ENCODE measurements at places on chromosomes 4 and X.
A peak's percentile ranks its signal among the peaks of the same experiment; 100 is the strongest.

DNA sequence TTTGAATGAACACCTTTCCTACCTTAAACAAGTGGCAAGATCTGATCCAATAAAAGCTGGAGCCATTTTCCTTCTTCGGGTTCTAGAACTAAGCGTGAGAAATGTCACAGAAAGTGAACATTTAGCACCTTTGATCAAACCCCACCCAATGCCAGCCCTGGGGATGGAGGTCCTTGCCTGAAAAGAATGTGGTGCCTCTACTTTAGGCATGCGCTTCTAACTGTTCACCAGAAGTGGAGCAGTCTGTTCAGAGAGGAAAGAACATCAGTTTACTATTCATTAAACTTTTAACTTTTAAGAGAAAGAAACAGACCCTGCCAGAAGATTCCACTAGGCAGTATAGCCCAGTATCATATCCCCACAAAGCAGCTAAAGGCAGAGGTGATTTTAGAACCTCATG, 75.9 kb downstream of the INTS12 start:
- no peaks in the 10 kb centered on the region for H3K27me3 ChIP-seq
- no peaks in the 10 kb centered on the region for H3K36me3 ChIP-seq
- H3K4me1 ChIP-seq, result peaks cover 13% of the 10 kb centered on the region
- H3K4me3 ChIP-seq, result no peak overlapping the region

- no peaks in the 10 kb centered on the region for H3K36me3 ChIP-seq
- no peak for DNase-seq
- H3K27ac ChIP-seq, result no peak overlapping the region
- H3K27me3 ChIP-seq, result no peaks in the 10 kb centered on the region
- H3K4me1 ChIP-seq, result no peaks in the 10 kb centered on the region
Measured at GRCh38 chr4:117908306-117909207, 125.7 kb upstream of the NDST3 start.

DNA sequence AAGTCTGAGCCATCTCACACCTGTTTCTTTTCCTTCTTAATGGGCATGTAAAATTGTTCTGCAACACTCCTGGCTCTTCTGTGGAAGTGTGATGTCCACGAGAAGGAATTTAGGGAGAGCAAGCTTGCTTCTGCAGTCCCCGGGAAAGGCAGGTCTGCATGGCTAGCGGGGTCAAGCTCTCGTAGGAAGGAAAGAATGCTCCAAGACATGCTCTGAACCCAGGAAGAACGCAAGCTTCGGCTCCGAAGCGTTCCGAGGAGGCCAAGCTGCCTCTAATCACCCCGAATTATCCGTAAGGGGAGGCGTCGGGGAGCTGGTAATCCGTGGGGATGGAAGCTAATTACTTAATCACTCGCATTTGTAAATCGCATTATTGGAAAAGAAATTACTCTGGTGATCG, 177.7 kb downstream of the CRLF2 start:
- no peaks in the 10 kb centered on the region for H3K27me3 ChIP-seq
- no peak overlapping the region for H3K4me3 ChIP-seq
- H3K4me1 ChIP-seq, result no peaks in the 10 kb centered on the region
- H3K27ac ChIP-seq, result no peak overlapping the region

- peak overlapping the region; percentile 84 for H3K4me3 ChIP-seq
- H3K27ac ChIP-seq, result no peak overlapping the region
- peak; percentile 23 for DNase-seq
Measured at GRCh38 chrX:150365051-150365989, 2.2 kb downstream of the MAMLD1 start.

- peak within 1 kb of the TSS; percentile 77 for H3K4me3 ChIP-seq
- no peaks in the 10 kb centered on the region for H3K27me3 ChIP-seq
- no peak for DNase-seq
- no peak within 1 kb of the TSS for H3K27ac ChIP-seq
- H3K36me3 ChIP-seq, result no peaks in the 10 kb centered on the region
- peaks cover 34% of the 10 kb centered on the region for H3K4me1 ChIP-seq
Measured at GRCh38 chrX:107448998-107449835, at the start of gene FRMPD3. TSS of gene FRMPD3 (plus strand) at chrX:107449652. CDS start at chrX:107526589, 76,937 bp downstream.

- H3K27ac ChIP-seq, result no peak overlapping the region
- DNase-seq, result no peak
- H3K36me3 ChIP-seq, result no peaks in the 10 kb centered on the region
- no peak overlapping the region for H3K4me3 ChIP-seq
- H3K4me1 ChIP-seq, result no peaks in the 10 kb centered on the region
Measured at GRCh38 chrX:68059469-68059868, 373.8 kb downstream of the OPHN1 start.

GRCh38 chr4:86741846-86742245, 107.3 kb downstream of the SLC10A6 start:
- H3K36me3 ChIP-seq, result no peaks in the 10 kb centered on the region
- no peak for DNase-seq
- H3K4me3 ChIP-seq, result no peak overlapping the region
- H3K4me1 ChIP-seq, result no peaks in the 10 kb centered on the region

DNA sequence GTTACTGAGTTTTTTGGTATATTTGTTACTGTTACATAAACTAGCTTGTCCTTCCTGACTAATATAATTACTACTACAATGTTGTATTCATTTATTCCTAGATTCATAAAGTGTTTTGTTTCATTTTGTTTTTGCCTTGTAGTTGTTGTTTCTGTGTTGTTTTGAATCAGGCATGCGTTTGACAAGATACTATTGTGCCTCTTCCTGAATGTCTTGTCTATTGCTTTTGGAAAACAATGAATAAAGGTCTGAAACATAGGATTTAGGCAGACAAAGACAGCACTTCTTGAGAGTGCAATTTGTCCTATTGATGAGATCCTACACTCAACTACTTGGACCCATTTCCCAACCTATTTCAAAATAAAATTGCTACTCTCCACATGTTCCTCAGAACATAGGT, 630.4 kb upstream of the BOD1L1 start:
- H3K36me3 ChIP-seq, result no peaks in the 10 kb centered on the region
- H3K4me3 ChIP-seq, result no peak overlapping the region
- H3K27ac ChIP-seq, result no peak overlapping the region
- DNase-seq, result no peak
- H3K27me3 ChIP-seq, result no peaks in the 10 kb centered on the region
- no peaks in the 10 kb centered on the region for H3K4me1 ChIP-seq

DNA sequence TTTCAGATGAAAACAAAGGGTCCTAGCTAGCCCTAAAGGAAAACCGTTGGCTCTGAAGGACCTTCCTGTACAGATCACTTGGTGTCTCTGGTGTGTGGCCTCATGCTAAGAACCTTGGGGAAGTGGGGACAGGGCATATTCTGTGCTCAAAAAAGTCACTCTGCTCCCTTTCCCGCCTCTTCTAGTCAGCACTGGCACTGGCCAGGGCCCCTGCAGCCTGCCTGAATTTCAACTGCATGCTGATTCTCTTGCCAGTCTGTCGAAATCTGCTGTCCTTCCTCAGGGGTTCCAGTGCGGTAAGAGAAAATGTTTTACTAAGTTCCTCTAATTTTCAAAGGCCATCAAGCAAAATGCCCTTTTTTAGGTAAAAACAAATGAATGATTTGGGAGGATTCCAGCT, 3.4 kb downstream of the CYBB start:
- H3K4me3 ChIP-seq, result peak overlapping the region; percentile 67
- no peaks in the 10 kb centered on the region for H3K27me3 ChIP-seq
- H3K36me3 ChIP-seq, result peaks cover 60% of the 10 kb centered on the region
- peak overlapping the region; percentile 83 for H3K27ac ChIP-seq
- H3K4me1 ChIP-seq, result peaks cover 70% of the 10 kb centered on the region
- DNase-seq, result no peak

DNA sequence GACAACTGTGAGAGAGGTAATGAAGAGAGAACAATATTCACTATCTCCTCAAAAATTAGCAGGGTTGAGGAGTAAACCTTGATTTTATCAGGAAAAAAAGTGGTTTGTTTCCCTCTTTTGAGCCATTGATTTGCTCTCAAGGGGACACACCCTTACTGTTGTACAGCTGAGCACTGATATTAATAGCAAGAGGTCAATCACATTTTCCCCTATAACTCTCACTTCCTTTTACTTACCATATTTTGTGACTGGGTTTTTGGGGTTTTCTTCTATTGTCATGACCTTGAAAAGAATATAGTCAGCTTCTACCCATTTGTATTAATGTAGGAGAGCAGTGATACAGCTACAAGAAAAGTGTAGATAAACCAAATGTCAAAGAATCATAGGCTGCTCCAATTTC, 70.2 kb upstream of the LONRF3 start:
- H3K36me3 ChIP-seq, result no peaks in the 10 kb centered on the region
- no peak for DNase-seq
- no peaks in the 10 kb centered on the region for H3K27me3 ChIP-seq
- peaks cover 46% of the 10 kb centered on the region for H3K4me1 ChIP-seq
- peak overlapping the region; percentile 31 for H3K27ac ChIP-seq
- peak overlapping the region; percentile 52 for H3K4me3 ChIP-seq

DNA sequence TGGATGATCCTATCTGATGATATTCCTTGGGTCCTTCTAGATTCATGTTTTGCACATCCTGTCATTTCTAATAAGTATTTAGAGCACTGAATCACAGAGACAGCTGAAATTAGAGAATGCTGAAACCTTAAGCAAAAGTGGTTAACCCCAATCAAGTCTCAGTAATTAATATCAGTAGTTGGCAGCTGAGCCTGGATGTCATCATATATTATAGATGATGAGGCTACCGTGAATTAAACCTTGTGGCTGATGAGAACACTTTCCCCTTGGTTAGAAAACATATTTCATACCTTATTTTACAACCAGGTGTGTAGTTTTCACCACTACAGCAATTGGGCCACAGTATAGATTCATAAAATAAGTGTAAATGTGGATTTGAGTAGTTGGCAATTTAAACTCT, 499.0 kb downstream of the PDGFC start:
- H3K27ac ChIP-seq, result no peak overlapping the region
- no peak for DNase-seq
- no peak overlapping the region for H3K4me3 ChIP-seq
- H3K36me3 ChIP-seq, result no peaks in the 10 kb centered on the region
- no peaks in the 10 kb centered on the region for H3K27me3 ChIP-seq

- no peaks in the 10 kb centered on the region for H3K36me3 ChIP-seq
- no peaks in the 10 kb centered on the region for H3K27me3 ChIP-seq
- H3K4me3 ChIP-seq, result no peak overlapping the region
- H3K27ac ChIP-seq, result no peak overlapping the region
- DNase-seq, result no peak
- H3K4me1 ChIP-seq, result no peaks in the 10 kb centered on the region
Measured at GRCh38 chr4:55143858-55144257, 18.5 kb upstream of the KDR start.

GRCh38 chrX:121921258-121921657, 873.8 kb downstream of the GLUD2 start:
- H3K4me3 ChIP-seq, result no peak overlapping the region
- H3K27me3 ChIP-seq, result no peaks in the 10 kb centered on the region
- no peak overlapping the region for H3K27ac ChIP-seq

DNA sequence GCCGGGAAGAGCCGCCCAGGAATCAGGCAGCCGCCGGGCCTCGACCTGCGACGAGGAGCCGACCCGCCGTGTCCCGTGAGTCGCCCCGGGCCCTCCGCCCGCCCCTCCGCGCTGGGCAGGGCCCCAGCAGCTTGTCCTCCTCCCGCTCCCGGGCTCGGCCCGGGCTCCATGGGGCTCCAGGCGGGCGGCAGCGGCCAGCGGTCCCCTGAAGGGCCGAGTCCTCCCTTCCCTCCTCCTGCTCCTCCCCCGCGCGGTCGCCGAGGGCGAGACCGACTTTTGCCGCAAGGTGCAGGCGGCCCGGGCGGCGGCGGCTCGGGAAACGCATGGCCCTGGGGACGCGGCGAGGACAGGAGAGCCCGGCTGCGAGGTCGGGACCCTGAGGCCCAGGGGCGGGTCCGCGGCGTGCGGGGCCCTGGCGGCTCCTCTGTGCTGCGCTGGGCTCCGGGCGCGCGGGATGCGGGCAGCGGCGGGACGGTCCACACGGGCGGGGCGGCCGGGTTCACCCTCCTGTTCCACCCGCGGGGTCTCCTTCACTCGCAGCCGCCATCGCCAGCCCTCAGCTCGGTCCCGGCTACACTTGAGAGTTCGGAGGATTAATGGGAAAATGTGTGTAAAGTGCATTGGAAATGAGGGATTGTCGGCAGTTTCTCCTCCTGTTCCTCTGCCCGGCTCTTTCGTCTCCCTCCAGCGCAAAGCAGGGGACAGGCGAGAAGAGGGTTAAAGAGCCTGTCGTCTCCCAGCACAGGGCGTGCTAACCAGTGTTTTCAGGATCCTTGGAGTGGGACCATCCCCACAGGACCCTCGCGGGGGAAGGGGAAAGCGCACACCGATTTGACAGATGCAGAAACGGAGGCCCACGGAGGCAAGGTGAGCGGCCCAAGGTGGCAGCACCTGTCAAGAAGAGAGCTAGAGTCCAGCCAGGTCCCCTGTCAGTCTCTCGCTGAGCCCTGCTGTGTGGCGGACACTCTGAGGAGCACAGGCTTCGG, 16.6 kb upstream of the ZNF718 start:
- H3K4me1 ChIP-seq, result peaks cover 4% of the 10 kb centered on the region
- H3K36me3 ChIP-seq, result peaks cover 8% of the 10 kb centered on the region
- DNase-seq, result no peak
- peaks cover 39% of the 10 kb centered on the region for H3K27me3 ChIP-seq

GRCh38 chr4:158771776-158772175, 3.0 kb downstream of the FNIP2 start:
- DNase-seq, result no peak
- H3K27me3 ChIP-seq, result peaks cover 66% of the 10 kb centered on the region
- no peak overlapping the region for H3K27ac ChIP-seq
- H3K4me1 ChIP-seq, result peaks cover 8% of the 10 kb centered on the region

- no peaks in the 10 kb centered on the region for H3K36me3 ChIP-seq
- H3K27ac ChIP-seq, result no peak overlapping the region
- H3K4me3 ChIP-seq, result no peak overlapping the region
- DNase-seq, result no peak
- H3K4me1 ChIP-seq, result peaks cover 10% of the 10 kb centered on the region
Measured at GRCh38 chr4:142402900-142403299, 443.2 kb downstream of the INPP4B start.

DNA sequence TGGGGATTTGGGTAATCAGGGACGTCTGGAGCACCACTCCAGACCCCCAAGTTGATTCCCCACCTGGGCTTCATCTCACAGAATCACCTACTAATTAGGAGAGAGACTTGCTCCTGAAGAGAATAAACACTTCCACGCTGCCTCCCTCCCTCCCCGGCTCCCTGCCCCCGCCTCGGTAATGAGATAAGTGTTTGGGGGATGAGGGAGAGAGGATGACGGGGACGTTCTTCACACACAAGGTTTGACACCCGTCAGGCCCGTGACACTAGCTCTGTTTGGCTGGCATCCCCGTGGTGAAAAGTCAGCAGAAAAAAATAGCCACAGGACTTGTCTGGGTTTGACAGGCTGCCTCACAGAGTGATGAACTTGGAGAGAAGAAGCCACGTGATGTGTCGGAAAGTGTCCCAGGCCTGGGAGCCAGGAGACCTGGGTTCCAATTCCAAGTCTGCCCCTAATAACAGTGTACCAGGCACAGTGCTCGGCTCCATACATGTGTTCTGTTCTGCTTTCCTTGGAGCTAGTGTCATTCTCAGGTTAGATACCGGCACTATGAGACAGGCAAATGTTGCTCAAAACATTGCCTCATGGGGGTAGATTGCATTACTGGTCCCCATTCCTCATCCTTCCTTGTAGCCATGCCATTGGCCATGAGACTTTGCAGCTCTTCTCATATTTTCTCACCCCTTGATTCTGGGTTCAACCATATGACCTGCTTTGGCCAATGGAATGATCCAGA, 578.0 kb downstream of the BCOR start:
- peaks cover 6% of the 10 kb centered on the region for H3K27me3 ChIP-seq
- no peak for DNase-seq
- H3K4me1 ChIP-seq, result no peaks in the 10 kb centered on the region
- H3K36me3 ChIP-seq, result no peaks in the 10 kb centered on the region
- no peak overlapping the region for H3K27ac ChIP-seq
